ENCODE measurements at places on chromosomes 4 and X. TPM values are rescaled to one million over a fixed set of nuclear protein-coding genes. Genes with fewer than 3 reads are reported as not detected.

FUNDC1 gene
- 4.9 TPM for total RNA-seq

ARHGAP24 gene
- total RNA-seq = not detected

SSX1 gene
- total RNA-seq = not detected

RBMX2 gene
- 22.3 TPM for total RNA-seq

CDS1 gene
- total RNA-seq = not detected

- H3K4me3 ChIP-seq = no peak overlapping the region
- no peak overlapping the region for H3K27ac ChIP-seq
- no peak for DNase-seq
- H3K36me3 ChIP-seq = no peaks in the 10 kb centered on the region
Measured at GRCh38 chr4:4559596-4559995, 17.7 kb upstream of the STX18 start.

GRCh38 chr4:86704601-86705000, 110.5 kb downstream of the PTPN13 start:
- H3K27ac ChIP-seq = no peak overlapping the region
- no peaks in the 10 kb centered on the region for H3K36me3 ChIP-seq
- H3K27me3 ChIP-seq = no peaks in the 10 kb centered on the region
- no peaks in the 10 kb centered on the region for H3K4me1 ChIP-seq
- H3K4me3 ChIP-seq = no peak overlapping the region

GRCh38 chr4:2247128-2248043, 5.5 kb upstream of the HAUS3 start:
- H3K27me3 ChIP-seq = no peaks in the 10 kb centered on the region
- no peaks in the 10 kb centered on the region for H3K36me3 ChIP-seq
- H3K27ac ChIP-seq = no peak overlapping the region
- no peak overlapping the region for H3K4me3 ChIP-seq
- peaks cover 19% of the 10 kb centered on the region for H3K4me1 ChIP-seq

DNA sequence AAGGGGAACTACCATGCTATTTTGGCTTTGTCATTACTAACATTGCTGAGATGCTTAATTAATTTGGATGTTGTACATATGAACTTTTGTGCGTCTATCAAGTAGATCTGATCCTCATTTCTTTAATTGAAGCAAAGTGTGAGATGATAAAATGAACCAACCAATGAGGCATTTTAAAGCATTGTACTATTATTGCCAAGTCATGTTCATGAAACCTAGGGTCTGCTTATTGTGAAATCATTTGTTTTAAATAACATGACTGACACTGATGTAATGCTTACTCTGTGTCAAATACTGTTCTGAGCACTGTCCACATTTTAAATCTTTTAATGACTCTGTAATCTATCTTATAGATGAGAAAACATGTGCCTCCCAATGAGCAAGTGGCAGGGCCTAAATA, 57.7 kb downstream of the C4orf33 start:
- DNase-seq = no peak
- H3K27me3 ChIP-seq = peaks cover 27% of the 10 kb centered on the region
- no peak overlapping the region for H3K4me3 ChIP-seq
- H3K36me3 ChIP-seq = no peaks in the 10 kb centered on the region

DNA sequence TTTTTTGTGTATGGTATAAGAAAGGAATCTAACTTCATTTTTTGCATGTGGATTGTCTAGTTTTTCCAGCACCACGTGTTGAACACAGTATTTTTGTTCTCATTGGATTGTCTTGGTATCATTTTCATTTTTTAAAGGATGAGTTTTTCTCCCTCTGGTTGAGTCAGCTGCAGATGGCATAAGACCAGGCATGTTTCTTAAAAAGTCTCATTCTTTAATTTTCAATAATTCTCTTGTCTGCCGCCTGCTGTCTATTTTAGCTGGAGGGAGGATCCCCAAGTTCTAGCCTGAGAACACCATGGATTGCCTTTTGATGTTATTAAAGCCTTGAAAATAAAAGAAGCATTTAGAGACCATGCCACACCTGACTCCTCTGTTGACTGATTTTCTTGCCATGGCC, 263.8 kb downstream of the ARHGAP24 start:
- no peaks in the 10 kb centered on the region for H3K27me3 ChIP-seq
- no peak for DNase-seq
- H3K36me3 ChIP-seq = peaks cover 5% of the 10 kb centered on the region
- no peaks in the 10 kb centered on the region for H3K4me1 ChIP-seq
- H3K27ac ChIP-seq = no peak overlapping the region

- no peak overlapping the region for H3K4me3 ChIP-seq
- DNase-seq = no peak
- H3K4me1 ChIP-seq = no peaks in the 10 kb centered on the region
- no peaks in the 10 kb centered on the region for H3K27me3 ChIP-seq
Measured at GRCh38 chr4:27184508-27185155, 324.0 kb downstream of the STIM2 start.

- no peak overlapping the region for H3K27ac ChIP-seq
- H3K4me1 ChIP-seq = no peaks in the 10 kb centered on the region
- DNase-seq = no peak
- H3K27me3 ChIP-seq = no peaks in the 10 kb centered on the region
- no peaks in the 10 kb centered on the region for H3K36me3 ChIP-seq
Measured at GRCh38 chr4:112673076-112673475, 36.1 kb downstream of the LARP7 start.

DNA sequence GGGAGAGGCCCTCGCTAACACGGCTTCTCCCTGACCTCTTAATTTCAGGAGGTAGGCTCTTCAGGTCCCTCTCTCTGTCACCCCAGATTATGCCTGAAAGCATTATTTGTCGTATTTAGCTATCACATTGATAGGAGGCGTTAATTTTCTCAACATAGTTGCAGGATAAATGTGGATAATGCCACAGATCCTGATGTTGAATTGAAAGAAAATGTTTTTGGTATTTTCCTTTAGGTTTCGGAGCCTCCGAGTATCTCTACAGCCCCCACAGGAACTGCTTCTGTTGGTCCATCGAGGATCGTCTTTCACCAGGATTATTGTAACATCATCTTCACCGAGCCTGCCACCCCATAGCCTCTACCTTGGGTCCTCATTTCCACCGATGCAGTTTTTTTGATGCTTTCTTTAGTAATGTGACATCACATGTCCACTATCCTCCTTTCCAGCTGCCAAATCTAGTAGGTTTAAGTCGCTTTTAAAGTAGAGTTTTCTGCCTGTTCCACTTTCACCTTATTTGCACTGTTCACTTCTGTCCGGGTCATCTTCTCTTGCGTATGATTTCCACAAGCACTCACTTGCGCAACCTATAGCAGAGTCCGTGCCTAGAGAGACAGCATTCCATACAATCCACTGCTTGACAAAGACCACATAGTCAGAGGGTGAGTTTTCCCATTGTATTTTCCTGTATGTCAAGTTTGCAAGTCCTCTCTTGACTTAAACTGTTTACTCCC, 665 bp downstream of the TIGD2 start:
- DNase-seq = no peak
- H3K4me1 ChIP-seq = peaks cover 22% of the 10 kb centered on the region
- H3K27me3 ChIP-seq = peaks cover 11% of the 10 kb centered on the region
- peak overlapping the region; percentile 86 for H3K4me3 ChIP-seq

DNA sequence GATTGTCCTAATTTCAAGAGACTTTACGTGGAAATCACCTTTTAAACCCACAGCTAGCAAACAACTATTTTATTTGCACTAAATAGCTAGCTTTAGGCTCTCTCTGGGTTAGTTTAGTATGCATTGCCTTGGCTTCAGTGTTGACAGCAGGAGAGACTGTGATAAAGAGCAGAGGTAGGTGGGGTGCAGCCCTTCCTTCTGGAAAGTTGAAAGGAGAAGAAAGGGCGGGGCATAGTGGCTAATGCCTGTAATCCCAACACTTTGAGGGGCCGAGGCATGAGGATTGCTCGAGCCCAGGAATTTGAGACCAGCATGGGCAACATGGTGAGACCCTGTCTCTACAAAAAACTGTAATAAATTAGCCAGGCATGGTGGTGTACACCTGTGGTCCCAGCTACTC, 29.0 kb upstream of the TMEM154 start:
- H3K4me1 ChIP-seq = no peaks in the 10 kb centered on the region
- peaks cover 21% of the 10 kb centered on the region for H3K27me3 ChIP-seq
- DNase-seq = no peak

DNA sequence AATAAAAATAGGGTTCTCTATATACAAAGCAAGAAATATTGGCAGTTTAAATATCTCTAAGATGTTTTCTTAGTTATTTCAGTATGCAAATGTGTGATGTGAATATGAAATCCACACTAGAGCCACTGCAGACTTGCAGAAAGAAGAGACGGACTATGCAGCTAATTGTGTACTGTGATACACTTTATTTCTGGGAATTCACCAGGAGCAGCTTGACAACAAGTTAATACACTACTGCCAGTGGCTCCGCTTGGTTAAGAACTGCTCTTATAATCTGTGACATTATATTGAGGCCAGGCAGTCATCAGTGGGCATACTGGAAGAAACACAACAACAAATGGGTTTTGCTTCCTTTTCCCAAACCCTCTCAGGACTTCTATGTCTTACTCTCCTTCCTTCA, 172.0 kb downstream of the FBXW7 start:
- H3K27ac ChIP-seq = peak overlapping the region; percentile 53
- peaks cover 17% of the 10 kb centered on the region for H3K4me1 ChIP-seq
- no peak for DNase-seq

DNA sequence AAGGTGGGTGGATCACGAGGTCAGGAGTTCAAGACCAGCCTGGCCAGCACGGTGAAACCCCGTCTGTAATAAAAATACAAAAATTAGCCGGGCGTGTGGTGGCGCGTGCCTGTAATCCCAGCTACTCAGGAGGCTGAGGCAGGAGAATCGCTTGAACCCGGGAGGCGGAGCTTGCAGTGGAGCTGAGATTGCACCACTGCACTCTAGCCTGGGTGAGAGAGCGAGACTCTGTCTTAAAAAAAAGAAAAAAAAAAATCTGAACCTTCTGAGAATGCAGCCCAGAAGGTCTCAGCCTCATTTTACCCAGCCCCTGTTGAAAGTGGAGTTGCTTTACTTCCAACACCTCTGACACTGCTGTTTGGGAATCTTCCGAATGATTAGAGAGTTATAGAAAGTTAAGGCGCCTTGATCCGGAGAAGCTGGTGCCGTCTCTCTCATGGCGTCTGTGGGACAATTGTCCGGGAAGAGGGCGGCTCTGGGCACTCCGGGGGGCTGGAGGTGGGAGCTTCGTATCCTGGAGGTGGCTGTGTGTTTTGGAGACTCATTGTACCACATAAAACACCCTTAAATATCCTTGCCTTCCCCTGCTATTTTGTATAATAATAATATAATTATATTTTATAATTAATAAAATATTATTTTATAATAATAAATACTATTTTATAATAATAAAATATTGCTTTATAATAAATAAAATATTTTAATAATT, 92.7 kb upstream of the PPP2R3B start:
- no peaks in the 10 kb centered on the region for H3K4me1 ChIP-seq
- no peak overlapping the region for H3K4me3 ChIP-seq
- no peaks in the 10 kb centered on the region for H3K27me3 ChIP-seq
- DNase-seq = no peak

GRCh38 chr4:149292425-149293007, 523.1 kb downstream of the IQCM start:
- no peaks in the 10 kb centered on the region for H3K36me3 ChIP-seq
- DNase-seq = no peak
- no peaks in the 10 kb centered on the region for H3K27me3 ChIP-seq
- H3K4me3 ChIP-seq = no peak overlapping the region
- no peaks in the 10 kb centered on the region for H3K4me1 ChIP-seq

DNA sequence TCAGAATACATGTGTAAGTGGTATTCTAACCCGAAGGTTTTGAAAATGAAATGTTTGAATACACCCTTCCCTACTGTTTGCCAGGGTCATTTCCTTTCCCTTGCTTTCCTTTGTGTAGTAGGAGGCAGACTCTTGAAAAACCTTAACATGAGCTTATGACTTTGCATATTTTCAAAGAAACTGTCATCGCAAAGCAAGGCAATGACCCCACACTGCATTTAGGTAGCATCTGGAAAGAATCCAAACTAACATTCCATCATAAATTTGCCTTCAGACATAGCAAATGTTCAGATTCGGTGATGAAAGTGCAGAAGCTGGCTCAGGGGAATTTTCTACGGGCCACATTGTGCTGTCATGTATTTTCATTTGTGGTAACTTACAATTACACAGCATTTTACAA, 32.3 kb downstream of the SH2D1A start:
- H3K36me3 ChIP-seq = peaks cover 5% of the 10 kb centered on the region
- H3K4me3 ChIP-seq = no peak overlapping the region
- no peak for DNase-seq
- H3K27ac ChIP-seq = peak overlapping the region; percentile 70

DNA sequence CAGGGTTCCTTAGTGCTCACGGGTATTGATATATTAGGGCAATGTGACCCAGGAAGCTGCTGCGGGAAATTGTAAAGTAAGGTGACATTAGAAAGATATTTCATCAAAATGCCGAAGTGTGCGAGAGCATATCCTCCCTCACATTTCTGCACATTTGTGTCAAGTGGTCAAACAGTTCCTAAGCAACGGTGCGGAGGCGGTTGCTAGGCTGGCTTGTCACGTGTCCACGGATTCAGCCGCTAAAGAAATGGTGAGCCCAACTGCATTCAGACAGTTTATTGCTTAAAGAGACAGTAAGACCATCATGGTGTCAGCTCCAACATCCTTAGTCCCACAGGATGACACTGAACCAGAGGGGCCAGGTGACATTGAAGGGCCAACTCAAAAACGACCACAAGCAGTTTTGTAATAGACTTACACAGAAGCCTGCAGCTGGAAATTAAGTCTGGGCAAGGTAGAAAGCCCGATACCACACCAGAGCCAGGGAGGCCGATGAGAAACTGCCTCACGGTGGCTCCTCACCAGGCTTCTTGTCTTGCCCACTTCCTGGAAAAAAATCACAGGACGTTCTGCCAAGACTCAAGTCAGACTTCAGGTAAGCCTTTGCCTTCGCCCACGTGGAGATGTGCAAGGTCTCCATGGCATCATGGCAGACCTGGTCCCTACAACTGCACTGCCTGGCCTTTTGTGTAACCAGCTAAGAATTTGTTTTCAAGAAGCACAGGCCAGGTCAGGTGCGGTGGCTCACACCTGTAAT, 50.4 kb downstream of the USP11 start:
- H3K36me3 ChIP-seq = no peaks in the 10 kb centered on the region
- H3K4me3 ChIP-seq = no peak overlapping the region
- no peaks in the 10 kb centered on the region for H3K4me1 ChIP-seq
- H3K27me3 ChIP-seq = no peaks in the 10 kb centered on the region
- H3K27ac ChIP-seq = no peak overlapping the region

GRCh38 chr4:155578219-155578618, 88.4 kb upstream of the GUCY1A1 start:
- H3K4me3 ChIP-seq = no peak overlapping the region
- no peak overlapping the region for H3K27ac ChIP-seq
- no peak for DNase-seq

- no peak for DNase-seq
- H3K27me3 ChIP-seq = no peaks in the 10 kb centered on the region
- no peak overlapping the region for H3K27ac ChIP-seq
- H3K4me1 ChIP-seq = no peaks in the 10 kb centered on the region
- no peak overlapping the region for H3K4me3 ChIP-seq
- H3K36me3 ChIP-seq = no peaks in the 10 kb centered on the region
Measured at GRCh38 chr4:141022111-141022695, 111.1 kb downstream of the RNF150 start.

GRCh38 chrX:8879750-8880149, 78.6 kb upstream of the FAM9A start:
- H3K4me1 ChIP-seq = no peaks in the 10 kb centered on the region
- H3K27ac ChIP-seq = no peak overlapping the region
- no peak for DNase-seq
- peaks cover 10% of the 10 kb centered on the region for H3K27me3 ChIP-seq

GRCh38 chr4:123361195-123361861, 35.3 kb upstream of the SPRY1 start:
- no peak overlapping the region for H3K27ac ChIP-seq
- no peak for DNase-seq
- no peaks in the 10 kb centered on the region for H3K27me3 ChIP-seq
- H3K4me3 ChIP-seq = no peak overlapping the region
